ENCODE measurements at places on chromosomes 1 and 21.

GRCh38 chr1:2803086-2803930, 1.8 kb upstream of the TTC34 start:
- no peak for DNase-seq

- no peak for DNase-seq
These were observed 15.5 kb upstream of the CELA3B start for GRCh38 chr1:21961337-21961736.

DNA sequence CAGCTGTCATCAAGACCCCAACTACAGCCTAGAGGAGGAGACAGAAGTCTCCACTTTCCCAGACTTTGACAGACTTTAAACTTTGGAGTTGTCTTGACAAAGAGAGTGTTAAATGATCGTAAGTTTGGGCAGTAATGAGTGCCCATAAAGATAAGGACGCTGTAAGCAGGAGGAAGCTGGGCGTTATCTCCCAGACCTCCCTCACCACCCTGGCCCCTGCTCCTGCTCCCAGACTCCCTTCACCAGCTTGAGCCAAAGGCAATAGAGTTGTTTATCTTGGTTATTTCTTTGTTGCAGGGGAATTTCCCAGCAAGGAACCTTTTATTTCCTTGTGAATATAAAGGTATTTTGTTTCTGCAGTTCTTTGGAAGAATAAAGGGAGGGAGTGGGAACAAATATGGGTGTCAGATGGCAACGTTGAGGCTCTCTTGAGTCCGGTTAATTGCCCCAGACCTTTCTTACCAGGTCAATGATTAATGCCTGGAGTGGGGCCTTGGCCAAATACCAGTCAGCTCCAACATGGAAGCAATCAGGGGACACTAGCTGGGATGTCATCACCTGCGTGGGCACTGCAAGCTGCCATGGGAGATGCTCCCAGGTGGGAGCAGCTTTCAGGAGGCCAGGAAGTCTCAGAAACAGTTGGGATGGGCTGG, 4.4 kb downstream of the PIGR start:
- no peak for DNase-seq

DNA sequence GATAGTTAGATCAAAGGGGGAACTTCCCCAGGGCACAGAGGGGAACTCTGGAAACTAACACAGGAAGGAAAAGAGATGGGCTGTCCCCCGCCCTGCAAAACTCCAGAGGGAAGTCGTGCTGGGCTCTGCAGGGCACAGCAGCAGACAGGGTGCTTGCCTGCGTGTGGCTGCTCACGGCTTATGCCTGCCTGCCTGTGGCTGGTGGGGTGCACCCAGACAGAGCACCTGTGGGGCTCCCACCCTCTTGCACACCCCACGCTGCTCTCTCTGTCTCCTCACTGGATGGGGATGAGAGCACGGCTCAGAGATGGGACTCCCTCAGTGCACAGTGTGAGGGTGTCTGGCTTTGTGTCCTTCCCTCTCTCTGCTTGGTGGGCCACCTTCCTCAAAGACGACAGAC, 13.5 kb upstream of the ETV3L start:
- DNase-seq = no peak

- DNase-seq = no peak
These were observed 108.0 kb downstream of the BRINP2 start for GRCh38 chr1:177278626-177279390.

DNA sequence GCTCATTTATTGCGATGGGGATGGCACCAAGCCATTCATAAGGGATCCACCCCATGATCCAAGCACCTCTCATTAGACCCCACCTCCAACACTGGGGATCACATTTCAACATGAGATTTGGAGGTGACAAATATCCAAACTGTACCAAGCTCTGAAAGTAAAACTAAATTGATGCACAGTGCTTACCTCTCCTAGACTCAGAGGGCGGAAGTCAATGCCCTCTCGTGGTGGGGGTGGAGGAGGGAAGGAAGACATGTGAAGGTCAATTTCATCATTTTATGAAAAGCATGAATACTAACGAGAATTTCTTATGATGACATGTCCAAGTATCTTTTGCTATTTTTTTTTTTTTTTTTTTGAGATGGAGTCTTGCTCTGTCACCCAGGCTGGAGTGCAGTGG, 120.0 kb downstream of the PGBD5 start:
- DNase-seq = peak; percentile 35

DNA sequence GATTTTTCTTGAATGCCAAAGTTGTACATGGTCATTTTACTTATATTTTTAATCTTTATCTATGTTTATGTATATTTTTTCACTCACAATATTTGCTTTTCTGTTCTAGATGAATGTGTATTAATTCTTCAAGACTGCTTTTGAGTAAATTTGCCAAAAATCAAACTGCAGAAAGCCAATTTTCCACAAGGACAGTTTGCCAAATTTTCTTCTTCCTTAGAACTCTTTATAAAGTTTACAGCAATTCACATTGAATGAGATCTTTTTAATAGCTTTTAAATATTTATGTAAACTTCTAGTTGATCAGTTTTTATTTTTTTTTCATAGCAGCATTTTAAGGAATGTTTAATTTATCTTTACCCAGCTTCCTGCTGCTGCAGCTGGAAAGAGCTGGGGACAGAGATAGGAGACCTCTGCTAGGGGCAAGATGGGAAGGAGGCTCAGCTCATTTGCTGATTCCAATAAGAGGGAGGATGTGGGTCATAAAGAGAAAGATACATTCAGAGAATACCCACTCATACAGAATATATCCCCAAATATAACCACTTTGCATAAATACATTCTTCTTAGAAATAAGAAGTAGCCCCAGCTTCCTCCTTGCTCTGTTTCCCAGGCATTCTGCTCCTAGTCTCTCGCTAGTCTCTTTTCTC, 93.0 kb downstream of the ODF2L start:
- no peak for DNase-seq

DNA sequence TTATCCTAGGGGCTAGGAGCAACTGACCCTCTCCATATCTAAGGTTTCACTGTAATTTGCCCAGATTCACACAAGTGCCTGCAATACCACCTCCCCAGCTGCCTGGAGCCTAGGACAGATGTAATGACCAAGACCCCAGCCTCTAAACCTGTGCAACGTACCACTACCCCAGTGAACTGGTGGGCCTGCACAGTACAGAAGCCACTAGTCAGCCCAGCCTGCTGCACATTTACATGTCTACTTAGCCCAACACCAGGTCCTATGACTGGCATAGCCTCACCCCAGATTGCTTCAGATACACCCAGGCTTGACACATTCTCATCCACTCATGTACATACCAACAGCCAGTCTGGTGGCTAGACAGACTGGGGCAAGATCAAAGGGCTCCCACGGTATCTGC, 1336.6 kb downstream of the BRINP3 start:
- no peak for DNase-seq

DNA sequence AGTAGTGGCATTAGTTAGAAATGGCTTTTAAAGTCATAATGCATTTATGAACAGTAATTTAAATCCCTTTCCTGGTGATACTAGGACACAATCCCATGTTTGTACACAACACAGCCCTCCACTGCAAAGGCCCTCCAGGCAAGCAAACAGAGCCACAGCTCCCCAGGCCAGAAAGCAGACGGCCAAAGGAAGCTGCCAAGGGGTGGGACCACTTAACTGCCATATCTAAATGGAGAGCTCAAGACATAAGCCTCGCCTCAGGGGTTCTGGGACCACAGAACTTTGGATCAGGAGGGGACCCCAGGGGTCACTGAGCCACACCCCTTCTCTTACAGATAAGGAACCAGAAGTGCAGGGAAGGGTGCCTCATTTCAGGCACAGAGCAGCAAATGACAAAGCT, 189.7 kb downstream of the KCNH1 start:
- no peak for DNase-seq

GRCh38 chr1:225554216-225554812, 98.6 kb downstream of the ENAH start:
- DNase-seq = peak; percentile 7

GRCh38 chr1:217090060-217090911, 367.1 kb upstream of the ESRRG start:
- no peak for DNase-seq

- DNase-seq = no peak
These were observed 5.9 kb downstream of the TRAPPC3 start for GRCh38 chr1:36143424-36143823.

GRCh38 chr1:59714966-59715365, 99.8 kb upstream of the HOOK1 start:
- DNase-seq = no peak

DNA sequence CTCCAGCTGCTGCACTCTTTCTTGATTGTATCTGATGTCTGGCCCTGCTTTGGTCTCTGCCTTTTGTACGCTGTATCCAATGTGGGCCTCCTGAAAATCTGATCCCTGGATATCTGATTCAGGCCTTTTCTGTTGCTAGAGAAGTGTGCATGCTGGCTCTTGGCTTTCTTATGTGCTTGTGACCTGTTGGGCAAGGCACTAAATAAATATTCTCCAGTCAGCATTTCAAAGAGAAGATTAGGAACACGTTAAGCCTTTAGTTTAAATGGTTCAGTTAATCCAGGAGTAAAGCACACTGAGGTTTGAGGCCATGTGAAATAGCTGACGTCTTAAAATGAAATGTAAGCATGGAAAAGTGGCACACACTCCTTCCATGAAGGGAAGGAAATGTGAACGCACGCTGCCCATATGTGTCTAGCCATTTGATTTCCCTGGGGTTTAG, 9.3 kb upstream of the F3 start:
- DNase-seq = no peak

DNA sequence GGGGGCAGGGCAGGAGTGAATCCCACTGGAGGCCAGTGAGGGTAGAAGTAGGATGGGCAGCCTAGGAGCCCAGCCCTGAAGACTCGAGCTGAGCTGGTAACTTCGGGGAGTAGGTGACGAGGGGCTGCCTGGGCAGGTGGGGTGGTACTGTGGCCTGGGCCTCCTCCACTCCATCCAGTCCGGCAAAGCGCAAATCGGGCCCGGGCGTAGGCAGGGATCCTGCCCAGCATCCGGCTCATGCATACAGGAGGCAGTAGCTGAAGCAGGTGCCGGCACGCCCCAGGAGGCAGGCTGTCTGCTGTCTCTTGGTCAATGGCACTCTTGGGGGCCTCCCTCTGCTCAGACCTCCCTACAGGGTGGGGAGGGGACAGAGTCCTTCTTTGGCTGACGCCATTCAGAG, 1.3 kb upstream of the TNFRSF25 start:
- DNase-seq = no peak

DNA sequence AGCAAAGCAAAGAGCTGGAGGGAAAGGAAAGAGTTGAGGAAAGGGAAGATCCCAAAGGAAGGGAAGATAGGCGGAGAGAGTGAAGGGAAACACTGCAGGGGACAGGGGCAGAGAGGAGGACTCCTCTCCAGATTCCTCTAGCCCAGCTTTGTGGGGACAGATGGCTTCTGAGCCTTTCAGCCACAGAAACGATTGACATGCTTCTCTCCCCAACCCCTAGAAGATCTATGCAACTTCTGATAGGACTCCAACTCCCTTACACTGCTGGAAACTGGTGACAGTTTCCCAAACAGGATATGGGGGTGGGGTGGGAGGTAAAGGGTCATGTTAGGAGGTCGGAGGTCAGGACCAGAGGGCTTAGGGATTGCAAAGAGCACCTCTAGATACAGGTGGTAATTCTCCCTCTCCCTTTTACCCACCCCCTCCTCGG, 6.5 kb downstream of the MEX3A start:
- DNase-seq = no peak

DNA sequence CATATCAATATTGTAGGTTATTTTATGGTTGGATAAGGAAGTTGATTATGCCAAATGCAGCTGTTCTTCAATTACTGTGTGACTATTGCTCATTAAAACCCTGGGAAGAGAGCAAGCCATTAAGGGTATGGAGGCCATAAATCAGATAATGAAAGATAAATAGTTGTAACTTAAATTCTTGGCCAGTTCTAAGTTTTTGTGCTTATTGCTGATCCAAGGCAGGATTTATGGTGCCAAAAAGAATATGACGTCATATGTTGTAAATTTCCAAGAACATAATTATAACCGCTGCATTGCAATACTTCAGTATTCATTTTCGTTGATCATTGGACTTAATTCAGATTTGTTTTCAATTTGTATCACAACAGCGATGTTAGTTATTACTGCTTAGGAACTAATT, 211.6 kb downstream of the LRRC40 start:
- DNase-seq = no peak

- no peak for DNase-seq
These were observed 43.4 kb downstream of the WDR64 start for GRCh38 chr1:241695246-241696171.

DNA sequence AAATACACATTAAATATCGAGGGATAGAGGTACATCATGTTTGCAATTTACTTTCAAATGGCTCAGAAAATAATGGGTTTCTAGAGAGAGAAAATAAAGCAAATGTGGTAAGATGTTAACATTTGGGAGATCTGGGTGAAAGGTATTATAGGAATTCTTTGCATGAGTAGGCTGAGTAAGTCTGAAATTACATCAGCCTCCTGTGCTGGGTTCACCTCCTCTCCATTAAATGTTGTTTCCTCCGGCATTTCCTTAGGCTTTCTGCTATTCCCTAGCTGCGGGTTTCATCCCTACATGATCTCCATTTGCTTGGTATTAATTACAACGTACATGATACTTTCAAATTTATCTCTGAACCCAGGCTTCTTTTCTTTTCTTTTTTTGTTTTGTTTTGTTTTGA, 31.6 kb downstream of the ZMYND12 start:
- no peak for DNase-seq

DNA sequence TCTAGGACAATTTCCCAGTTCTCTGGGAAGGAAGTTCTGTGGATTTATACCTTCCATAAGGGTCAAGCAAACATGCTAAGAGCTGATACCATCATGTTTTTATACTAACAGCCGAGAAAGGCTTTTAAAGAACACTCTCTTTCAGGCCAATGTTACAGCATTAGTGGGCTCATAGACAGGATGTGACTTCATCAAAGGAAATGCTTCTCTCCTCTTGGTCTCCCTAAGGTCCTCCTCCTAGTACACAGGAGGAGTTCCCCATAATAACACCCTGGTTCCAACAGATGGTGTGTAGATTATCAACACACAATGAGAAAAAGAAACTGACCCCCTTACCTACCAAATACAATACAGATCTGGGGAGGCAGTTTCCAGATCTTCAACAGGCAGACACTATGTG, 26.7 kb upstream of the GLIS1 start:
- DNase-seq = no peak

- no peak for DNase-seq
These were observed 15.6 kb downstream of the PLPPR5 start for GRCh38 chr1:98988904-98989555.

DNA sequence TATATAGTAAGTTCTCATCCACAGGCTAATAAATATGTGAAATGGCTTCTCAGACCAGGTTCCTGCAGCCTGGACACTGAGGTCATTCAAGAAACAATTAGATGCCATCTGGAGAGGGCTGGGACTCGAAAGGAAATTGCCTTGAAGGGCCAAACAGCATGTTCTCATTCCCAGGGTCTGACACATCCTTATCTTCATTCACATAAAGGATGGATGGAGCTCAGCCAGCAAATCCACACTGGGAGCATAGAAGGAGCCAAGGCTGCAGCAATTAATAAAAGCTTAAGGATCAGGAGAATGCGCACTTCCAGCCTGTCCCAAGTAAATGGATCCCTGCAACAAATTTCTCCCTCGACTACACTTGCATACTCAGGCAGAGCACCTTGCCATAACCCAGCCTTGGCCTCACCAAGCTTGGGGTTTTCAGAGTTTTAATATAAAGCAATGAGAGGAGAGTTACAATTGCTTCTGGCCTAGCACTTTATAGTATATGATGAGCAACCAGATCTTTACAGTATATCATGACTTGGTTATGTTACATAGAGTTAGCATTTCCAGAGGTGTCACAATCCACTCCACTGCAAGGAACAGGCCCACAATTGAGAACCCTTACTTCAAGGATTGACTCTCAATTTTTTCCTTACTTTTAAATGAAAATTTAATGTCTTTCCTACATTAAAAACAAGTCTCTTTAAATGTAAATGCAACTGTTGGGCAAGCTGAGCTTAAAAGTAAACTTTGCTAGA, 55.9 kb downstream of the BCAR3 start:
- no peak for DNase-seq

Measured in HL-60 (cell line).